Activated CD4-positive, alpha-beta T cell treated with anti-CD3 and anti-CD28 coated beads for 48 hours (primary cell): ENCODE measurements at places on chromosomes 3 and 15.

GRCh38 chr3:54791501-54792156 is 136.2 kb downstream of the LRTM1 start:
- DNase-seq: no peak

GRCh38 chr15:88028024-88028423 is 228.5 kb downstream of the NTRK3 start:
- DNase-seq: peak; percentile 6

DNA sequence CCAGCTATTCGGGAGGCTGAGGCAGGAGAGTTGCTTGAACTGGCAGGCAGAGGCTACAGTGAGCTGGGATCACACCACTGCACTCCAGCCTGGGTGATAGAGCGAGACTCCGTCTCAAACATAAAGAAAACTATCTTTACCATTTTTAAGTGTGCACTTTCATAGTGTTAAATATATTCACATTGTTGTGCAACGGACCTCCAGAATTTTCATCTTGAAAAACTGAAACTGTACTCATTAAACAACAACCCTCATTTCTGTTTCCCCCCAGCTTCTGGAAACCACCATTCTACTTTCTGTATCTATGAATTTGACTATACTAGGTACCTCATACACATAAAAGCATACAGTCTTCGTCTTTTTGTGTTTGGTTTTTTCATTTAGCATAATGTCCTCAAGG is 375.1 kb downstream of the SHQ1 start:
- DNase-seq: no peak

- no peak for DNase-seq
Observed at GRCh38 chr3:175146258-175146657, 287.1 kb downstream of the NAALADL2 start.

DNA sequence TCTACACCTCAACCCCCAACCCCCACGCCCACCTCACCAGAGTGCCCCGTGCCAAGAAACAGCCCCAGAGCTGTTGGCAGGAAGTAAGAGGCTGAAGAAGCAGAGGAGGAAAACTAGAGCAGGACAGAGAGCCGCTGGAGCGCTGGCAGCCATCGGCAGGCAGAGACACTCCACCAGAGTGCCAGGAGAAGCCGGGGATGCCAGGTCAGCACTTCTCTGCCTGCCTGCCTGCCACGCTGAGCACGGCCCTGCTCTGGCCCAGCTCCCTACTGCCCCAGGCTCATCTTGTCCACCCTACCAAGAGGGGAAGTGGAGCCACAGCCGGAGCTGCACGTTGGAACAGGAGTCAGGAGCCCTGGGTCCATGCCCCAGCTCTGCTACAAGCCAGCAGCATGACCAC is 29.7 kb downstream of the CACNA2D2 start:
- no peak for DNase-seq

GRCh38 chr3:195266428-195266827 is 4.5 kb downstream of the XXYLT1 start:
- no peak for DNase-seq

- DNase-seq: no peak
Observed at GRCh38 chr15:31306426-31307269, 20.0 kb upstream of the KLF13 start.

GRCh38 chr3:66053550-66054094 is 14.9 kb upstream of the MAGI1 start:
- no peak for DNase-seq

DNA sequence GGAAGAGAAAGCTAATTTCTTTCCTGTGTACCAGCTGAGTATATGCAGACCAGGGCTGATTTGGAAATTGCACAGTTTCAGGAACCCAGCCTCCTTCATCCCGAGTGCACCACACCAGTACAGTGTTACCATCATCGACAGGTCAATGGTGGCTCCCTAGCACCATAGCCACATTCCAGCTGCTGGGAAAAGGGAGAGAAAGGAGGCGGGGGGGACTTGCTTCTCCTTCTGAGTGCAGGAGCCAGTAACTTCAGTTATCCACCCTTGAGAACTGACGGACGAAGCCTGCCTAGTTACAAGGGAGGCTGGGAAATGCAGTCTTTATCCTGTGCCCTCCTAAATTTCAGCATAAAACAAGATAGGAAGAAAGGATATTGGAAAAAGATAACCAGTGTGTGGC is 129.7 kb upstream of the PRICKLE2 start:
- DNase-seq: no peak

GRCh38 chr3:73602170-73602569 is 22.6 kb downstream of the PDZRN3 start:
- DNase-seq: no peak

GRCh38 chr3:35078780-35079179 is 560.5 kb upstream of the ARPP21 start:
- no peak for DNase-seq

- no peak for DNase-seq
Observed at GRCh38 chr3:194105292-194105691, 30.7 kb upstream of the HES1 start.

GRCh38 chr15:84598993-84599392 is 1.8 kb upstream of the ZSCAN2 start:
- DNase-seq: peak; percentile 55

DNA sequence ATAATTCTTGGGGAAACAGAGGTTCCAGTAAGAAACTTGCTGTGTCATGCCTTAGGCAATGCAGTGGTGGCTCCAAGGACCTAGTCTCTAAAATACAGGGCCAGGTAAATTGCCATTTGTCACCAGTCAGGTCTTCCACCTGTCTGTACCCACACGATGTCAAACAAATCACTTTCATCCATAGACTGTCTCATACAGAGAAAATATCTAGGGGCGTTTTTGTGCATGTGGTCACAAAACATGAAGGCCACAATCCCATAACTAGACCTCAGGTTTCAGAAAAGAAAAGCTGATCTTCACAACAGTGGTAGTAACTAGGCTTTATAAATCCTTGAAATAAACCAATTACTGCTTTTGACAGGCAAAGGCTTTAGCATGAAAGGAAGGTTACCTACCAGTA is 92.3 kb downstream of the SLC9A9 start:
- no peak for DNase-seq

DNA sequence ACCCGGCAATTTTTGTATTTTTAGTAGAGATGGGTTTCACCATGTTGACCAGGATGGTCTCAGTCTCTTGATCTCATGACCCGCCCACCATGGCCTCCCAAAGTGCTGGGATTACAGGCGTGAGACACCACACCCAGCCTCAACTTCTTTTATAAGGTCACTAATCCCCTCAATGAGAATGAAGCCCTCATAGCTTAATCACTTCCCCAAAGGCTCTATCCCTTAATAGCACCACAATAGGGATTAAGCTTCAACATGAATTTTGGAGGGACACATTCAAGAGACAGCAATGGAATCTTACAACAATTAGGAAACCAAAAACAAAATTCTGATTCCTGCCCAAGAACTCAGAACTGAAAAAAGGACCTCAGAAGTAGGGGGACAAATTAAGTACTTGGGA is 126.8 kb downstream of the ATP1B3 start:
- DNase-seq: no peak

- DNase-seq: no peak
Observed at GRCh38 chr3:12487786-12488185, 3.5 kb downstream of the TSEN2 start.

GRCh38 chr3:146189519-146190173 is 28.7 kb upstream of the PLOD2 start:
- DNase-seq: peak; percentile 5

- DNase-seq: no peak
Observed at GRCh38 chr15:72034351-72034750, 83.6 kb downstream of the MYO9A start.

DNA sequence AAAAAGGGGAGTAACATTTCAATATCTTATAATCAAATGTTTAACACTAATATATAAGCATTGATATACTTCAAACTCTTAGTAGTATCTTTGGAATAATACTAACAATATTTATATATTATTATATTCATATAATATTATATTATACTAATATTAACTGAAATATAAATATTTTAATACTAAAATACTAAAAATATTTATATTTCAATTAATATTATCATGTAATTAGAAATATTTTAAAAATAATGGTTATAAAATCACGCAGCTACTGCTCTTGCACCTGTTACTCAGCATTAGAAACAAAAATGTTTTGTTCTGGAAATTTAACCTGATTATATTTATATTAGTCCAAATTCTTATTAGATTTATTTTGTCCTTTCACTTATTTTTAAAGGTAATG is 12.6 kb upstream of the ATP8B4 start:
- no peak for DNase-seq

DNA sequence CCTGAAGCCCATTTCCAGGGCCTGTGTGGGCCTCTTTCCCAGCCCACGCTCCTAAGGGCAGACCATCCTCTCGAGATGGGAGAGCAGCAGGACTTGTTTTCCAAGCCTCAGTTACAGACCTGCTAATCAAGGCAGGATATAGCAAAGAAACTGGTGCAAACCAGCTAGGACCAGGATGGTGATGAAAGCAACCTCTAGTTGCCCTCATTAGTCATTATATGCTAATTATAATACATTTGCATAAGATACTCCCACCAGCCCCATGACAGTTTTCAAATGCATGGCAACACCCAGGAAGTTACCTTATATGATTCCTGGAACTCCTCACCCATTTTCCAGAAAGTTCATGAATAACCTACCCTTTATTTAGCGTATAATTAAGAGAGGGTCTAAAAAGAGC is 34.4 kb upstream of the TRH start:
- DNase-seq: no peak

DNA sequence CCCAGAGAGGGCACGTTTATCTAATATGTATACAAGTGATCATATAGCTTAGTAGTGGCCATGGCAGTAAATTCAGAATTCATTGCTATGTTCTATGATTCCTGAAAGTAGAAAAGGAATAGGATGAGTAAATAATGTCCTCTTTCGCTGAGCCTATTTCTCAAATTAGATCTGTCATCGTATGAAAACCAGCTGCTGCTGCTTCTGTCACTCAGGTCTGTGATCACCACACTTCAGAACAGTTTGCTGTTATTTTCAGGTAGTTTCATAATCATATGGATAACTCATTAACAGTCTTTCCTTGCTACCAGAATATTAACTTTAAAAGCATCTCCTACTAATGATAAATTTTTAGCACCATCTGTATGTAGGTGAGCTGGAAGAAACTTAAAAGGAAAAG is 289.1 kb upstream of the AZI2 start:
- no peak for DNase-seq

DNA sequence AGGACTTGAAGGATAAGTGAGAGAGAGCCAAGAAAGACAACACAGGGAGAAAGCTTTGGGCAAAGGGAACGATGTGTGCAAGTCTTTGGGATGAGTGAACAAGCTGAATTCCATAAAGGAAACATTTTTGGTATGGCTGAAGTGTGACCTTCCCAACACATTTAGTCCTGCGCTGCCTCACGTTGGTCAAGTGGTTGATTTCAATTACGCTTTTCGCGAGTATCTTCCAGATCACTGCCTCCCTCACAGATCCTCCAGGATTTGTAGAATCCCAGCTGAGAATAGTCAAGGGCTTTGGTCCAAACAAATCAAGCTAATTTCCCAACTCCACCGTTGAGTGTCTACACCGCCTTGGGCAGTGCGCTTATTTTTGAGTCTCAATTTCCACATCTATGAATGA is 338.4 kb upstream of the ADAMTS9 start:
- DNase-seq: no peak

DNA sequence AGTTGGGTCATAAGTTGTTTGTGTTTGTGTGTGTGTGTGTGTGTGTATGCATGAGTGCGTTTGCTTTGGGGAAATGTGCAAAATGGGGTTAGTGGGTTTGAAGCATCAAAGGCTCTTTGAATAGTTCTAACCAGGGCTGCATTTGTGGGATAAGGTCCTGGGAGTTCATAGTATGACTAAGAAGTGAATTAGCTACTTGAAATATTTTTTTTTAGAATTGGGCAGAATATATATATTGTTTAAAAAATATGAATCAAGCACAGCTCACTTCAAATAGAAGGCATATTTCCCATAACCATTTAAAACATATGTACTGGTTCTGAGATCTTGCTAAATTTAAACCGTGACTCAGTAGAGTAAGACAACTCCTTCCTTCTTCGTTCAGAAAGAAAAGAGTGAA is 43.1 kb downstream of the IGF2BP2 start:
- no peak for DNase-seq

DNA sequence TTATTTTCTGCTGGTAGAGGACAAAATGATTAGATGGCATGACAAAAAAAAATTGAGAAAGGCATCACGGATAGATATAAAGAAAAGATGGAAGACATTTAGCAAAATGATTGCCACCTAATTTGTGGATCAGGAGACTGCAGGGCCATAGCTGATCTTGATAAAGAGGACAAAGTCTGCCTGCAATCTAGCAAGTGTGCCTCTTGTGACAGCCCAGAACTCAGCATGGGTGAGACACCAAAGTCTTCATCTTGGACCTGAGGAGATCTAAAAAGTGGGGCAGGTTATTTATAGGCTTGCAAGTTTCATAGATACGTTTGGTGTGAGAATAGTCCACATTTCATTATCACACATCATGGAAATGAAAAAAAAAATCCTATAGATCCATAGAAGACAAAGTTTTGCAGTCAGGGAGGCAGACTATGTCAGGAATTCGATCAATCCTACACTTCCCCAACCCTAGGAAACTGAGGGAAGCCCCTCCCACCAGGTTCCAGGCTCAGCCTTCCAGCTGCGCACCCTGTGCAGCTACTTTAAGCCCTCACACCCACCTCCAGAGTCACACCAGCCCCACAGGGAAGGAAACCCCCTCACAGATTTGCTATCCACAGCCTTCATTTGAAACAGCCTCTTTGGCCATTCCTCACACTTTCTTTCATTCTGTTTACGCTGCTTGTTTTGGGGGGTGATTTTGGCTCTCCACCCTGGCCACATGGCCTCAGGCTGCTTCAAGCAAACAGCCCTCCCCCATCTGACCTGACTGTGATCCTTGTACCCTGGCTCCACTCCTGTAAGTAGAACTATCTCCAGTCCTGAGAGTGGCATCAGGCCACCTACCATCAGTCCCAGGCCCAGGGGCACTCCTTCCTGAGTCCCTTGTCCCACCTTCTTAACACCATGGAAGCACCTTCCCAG is 28.1 kb upstream of the KLHL6 start:
- no peak for DNase-seq

DNA sequence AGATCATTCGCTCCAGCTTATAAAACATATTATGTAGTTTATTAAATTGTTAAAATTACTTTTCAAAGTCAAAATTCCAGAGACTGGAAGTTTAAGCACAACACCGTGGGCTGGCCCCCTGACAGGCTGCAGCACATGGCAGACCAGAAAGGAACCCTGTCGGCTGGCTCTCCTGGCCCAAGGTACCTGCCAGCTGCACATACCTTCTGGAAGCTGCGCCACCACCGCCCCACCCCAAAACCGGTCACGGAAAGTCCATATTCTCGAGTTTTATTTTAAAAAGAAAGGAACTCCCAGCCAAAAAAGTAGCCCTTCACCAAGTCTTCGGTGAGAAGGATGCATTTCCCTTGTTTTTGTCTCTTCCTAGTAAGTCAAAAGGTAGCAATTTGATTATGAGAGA is 94.6 kb downstream of the FOXP1 start:
- no peak for DNase-seq

DNA sequence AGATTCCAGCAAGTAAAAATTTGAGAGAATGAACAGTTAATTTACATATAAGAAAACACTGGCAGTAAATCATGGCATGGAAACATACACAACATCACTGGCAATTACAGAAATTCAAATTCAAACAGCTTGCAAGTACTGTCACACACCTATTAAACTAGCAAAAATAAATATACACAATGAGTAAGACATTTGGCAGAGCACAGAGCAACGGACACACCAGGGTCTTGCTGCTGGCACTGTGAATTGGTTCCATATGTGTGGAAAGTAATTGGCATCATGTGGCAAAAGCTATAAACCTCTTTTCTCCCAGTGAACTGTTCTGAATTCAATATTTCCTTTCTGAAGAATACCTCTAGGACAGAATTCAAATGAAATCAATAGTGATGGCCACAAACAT is 78.3 kb downstream of the LRRK1 start:
- no peak for DNase-seq
